ENCODE measurements at places on chromosomes 1 and 21. TPM values are rescaled to one million over a fixed set of nuclear protein-coding genes. Genes with fewer than 3 reads are reported as not detected.

DNA sequence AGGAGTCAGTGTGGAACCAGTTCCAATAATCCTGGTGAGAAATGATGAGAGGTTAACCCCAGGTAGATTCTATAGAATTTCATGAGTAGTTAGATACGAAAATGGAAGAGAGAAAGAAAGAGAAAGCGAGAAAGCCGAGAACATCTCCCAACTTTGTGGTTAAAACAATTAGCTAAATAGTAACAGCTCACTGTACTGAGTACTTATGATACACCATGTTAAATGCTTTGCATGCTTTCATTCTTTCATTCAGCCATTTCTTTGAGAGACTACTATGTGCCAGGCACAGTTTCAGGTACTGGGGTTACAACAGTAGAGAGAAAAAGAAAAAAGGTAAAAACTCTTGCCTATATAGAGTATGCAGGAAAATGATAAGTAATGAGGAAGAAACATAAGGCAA, 109.7 kb upstream of the SYT6 start:
- H3K36me3 ChIP-seq: no peaks in the 10 kb centered on the region
- peaks cover 42% of the 10 kb centered on the region for H3K27me3 ChIP-seq
- H3K4me1 ChIP-seq: no peaks in the 10 kb centered on the region

Gene TAF13
- total RNA-seq: 43.0 TPM

DNA sequence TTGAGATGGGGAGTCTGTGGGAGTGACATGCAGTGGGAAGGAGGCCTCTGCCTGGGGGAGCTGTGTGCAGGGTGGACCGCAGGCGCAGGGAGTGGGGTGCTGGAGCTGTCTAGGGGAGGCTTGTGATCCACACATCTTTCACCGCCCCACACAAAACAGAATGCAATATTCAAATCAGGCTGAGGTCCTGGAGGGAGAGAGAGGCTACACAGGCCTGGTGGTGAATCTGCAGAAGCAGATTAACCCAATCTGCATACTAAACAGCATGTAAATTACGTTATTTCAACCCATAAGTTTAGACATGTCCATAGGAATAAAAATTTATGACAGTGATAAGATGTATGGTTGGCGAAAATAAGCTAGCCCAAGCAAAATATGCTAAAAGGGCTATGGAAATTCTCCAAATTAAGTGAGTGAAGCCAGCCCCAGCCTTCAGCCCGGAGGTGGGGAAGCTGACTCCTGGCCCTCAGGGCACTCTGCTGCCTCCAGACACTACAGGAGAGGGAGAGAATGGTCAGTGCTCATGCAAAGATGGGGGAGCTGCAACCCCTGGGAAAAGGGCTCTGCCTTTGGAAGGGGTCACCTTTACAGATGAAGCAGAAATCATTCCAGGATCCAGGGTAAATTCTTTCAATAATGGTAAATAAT, 156.2 kb upstream of the CTTNBP2NL start:
- H3K27me3 ChIP-seq: no peaks in the 10 kb centered on the region
- no peak overlapping the region for H3K4me3 ChIP-seq
- peaks cover 7% of the 10 kb centered on the region for H3K36me3 ChIP-seq

GRCh38 chr1:184893695-184894094, 80.6 kb downstream of the NIBAN1 start:
- H3K4me1 ChIP-seq: no peaks in the 10 kb centered on the region
- H3K36me3 ChIP-seq: no peaks in the 10 kb centered on the region
- no peak overlapping the region for H3K4me3 ChIP-seq
- H3K27me3 ChIP-seq: no peaks in the 10 kb centered on the region

Gene SPRR2B
- not detected for total RNA-seq

- peaks cover 90% of the 10 kb centered on the region for H3K27me3 ChIP-seq
- H3K4me1 ChIP-seq: peaks cover 36% of the 10 kb centered on the region
- no peak overlapping the region for H3K27ac ChIP-seq
- peak; percentile 74 for DNase-seq
- peak overlapping the region; percentile 65 for H3K4me3 ChIP-seq
- H3K36me3 ChIP-seq: no peaks in the 10 kb centered on the region
These were observed 2.2 kb downstream of the CACNA1E start for GRCh38 chr1:181485287-181486097.

Gene KDF1
- total RNA-seq: 19.8 TPM

GRCh38 chr1:35190784-35191183, 2.2 kb downstream of the SFPQ start:
- peaks cover 61% of the 10 kb centered on the region for H3K36me3 ChIP-seq
- peak overlapping the region; percentile 95 for H3K4me3 ChIP-seq
- H3K4me1 ChIP-seq: peaks cover 56% of the 10 kb centered on the region
- peaks cover 9% of the 10 kb centered on the region for H3K27me3 ChIP-seq
- peak overlapping the region; percentile 96 for H3K27ac ChIP-seq

Gene CYP4A22
- total RNA-seq: not detected

DNA sequence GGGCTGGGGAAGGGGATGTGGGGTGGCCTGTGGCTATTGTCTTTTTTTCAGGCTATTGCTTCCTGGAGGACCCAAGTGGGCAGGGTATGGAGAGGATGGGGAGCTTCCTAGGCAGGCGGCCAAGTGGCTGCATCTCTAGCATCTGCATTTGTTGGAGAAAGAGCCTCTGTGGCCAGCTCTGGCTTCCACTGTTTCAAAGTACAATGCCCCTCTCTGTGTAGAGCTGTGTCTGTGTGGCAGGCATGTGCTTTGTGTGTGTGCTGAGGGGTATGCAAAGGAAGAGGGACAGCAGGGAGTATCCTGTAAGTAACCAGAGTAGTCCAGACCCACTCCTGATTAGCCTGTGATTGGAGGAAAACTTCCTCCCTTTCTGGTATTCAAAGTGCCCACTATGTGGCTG, 40.6 kb downstream of the KCNA2 start:
- H3K36me3 ChIP-seq: no peaks in the 10 kb centered on the region
- peaks cover 10% of the 10 kb centered on the region for H3K4me1 ChIP-seq
- no peak for DNase-seq
- peaks cover 21% of the 10 kb centered on the region for H3K27me3 ChIP-seq

DNA sequence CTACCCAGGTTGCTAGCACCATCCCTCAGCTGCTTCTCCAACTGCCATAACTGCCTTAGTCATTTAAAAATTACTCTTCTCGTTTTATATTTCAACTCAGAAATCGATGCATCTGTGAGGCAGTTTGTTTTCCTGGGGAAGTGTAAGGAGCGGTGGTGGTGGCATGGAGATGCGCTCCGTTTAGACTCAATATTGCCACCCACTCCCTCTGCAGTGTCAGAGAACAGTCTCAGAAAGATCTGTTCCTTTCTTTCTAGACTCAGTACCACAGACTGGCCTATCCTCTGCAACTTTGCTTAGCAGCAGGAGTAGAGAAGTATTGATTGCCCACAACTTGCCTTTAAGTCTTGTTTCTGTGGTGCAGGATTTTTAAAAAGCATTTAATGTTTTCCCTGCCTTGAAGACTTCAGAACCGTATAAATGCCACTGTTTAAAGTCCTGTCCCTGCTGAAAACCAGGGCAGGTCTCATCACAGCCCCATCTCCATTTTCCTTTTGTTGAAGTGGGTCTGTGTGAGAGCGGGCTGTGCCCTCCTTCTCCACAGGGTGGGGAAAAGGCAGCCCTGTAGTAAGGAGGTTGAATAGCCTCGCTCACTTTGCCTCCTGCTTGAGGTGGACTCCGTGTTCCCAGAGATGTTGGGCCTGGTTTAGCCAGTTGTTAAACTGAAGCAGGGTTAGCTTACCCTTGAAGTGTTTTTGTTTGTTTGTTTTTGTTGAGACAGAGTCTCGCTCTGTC, 105.2 kb downstream of the NFIA start:
- DNase-seq: no peak
- H3K36me3 ChIP-seq: no peaks in the 10 kb centered on the region
- H3K27ac ChIP-seq: peak overlapping the region; percentile 34

- H3K27ac ChIP-seq: no peak overlapping the region
- DNase-seq: no peak
- H3K36me3 ChIP-seq: peaks cover 7% of the 10 kb centered on the region
- H3K4me1 ChIP-seq: no peaks in the 10 kb centered on the region
These were observed 7.9 kb upstream of the BACE2 start for GRCh38 chr21:41160036-41160435.

Gene OR2T11
- total RNA-seq: not detected

DNA sequence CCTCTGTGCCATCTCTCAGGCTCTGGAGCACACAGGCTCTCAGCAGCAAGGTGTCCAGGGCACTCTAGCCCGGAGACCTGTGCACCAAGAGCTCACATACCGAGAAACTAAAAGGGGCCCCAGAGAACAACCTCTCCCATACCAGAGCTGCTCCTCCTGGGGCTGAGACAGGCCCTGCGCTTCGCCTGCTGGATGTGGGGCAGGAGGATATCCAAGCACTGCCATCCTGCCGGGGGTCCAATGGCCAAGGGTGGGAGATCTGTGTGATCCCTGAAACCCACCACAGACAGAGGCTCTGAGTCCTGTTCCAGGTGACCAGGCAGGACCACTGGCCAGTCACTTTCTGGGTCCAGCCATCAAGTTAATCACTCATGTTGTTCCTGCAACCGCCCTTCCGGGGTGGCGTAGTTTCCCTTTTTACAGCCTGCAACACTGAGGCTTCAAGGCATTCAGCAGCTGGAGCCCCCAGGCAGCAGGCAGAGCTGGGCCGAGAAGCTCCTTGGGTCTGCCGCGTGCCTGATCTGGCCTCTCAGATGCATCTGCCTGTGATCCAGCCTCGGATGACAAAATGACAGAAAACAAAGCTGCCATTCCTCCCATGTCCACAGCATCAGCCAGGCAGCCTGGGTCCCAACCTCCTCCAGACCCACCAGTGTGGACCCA, 36.7 kb upstream of the ACTRT2 start:
- no peak overlapping the region for H3K4me3 ChIP-seq
- no peaks in the 10 kb centered on the region for H3K27me3 ChIP-seq

DNA sequence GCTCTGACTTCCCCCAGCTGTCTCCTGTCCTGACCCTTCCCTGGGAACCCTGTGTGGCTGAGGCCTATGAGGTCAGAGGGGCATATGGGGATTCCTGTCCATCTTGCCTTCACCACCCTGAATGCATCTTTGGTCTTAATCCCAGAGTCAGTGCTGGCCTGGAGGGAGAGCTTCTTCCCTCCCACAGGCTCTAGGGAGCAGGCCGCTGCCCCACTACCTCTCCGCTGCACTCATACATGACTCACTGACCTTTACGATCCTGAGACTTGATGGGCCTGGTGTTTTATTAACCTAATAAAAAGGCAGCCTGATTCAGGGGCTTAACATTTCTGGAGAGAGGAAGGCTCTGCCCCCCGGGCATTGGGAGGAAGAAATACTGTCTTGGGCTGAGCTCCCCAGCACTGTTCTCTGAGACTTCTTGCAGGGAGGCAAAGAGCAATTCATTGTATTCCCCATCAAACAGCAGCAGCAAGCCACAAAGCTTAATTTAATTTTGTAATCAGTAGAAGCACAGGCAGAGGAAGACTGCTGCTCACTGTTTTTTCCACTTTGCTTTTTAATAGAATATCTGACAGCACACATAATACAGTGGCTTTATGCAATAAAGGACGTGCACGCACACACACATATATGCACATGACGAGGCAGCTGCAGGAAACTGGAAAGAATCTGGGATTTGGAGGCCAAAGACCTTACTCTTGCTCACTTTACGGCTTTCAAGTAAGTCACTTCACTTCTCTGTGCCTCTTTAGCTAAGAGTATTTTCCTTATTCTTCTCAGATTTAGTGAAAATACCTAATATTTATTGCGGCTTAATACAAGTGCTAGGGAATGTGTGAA, 89.2 kb upstream of the GRIK3 start:
- H3K36me3 ChIP-seq: no peaks in the 10 kb centered on the region
- H3K27ac ChIP-seq: no peak overlapping the region
- no peak for DNase-seq
- no peaks in the 10 kb centered on the region for H3K4me1 ChIP-seq

DNA sequence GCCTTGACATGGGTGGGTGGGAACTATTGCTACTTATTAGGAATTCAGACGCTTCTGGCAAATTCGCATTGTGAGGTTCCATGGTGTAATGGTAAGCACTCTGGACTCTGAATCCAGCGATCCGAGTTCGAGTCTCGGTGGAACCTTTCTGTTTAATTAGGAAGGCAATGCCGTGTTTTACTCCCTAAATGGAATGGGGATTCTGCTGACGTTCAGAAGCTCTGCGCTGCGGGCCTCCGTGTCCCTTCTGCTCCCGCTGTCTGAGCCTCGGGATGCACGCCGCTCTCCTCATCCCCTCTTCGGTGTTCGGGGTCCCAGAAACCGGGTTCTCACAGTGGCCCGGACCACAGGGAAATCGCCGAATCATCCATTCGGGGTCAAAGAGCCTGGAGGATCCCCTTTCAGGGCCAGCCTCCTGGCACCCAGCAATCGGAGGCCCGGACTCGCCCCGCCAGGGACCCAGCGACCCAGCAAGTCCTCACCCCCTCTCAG, 280.3 kb downstream of the FAM72C start:
- no peak overlapping the region for H3K4me3 ChIP-seq
- H3K27ac ChIP-seq: no peak overlapping the region
- DNase-seq: no peak
- no peaks in the 10 kb centered on the region for H3K4me1 ChIP-seq

Gene OXCT2
- 1.7 TPM for total RNA-seq

GRCh38 chr1:181149326-181150125, 61.0 kb downstream of the IER5 start:
- no peak overlapping the region for H3K4me3 ChIP-seq
- peak; percentile 26 for DNase-seq
- no peaks in the 10 kb centered on the region for H3K36me3 ChIP-seq

- no peaks in the 10 kb centered on the region for H3K4me1 ChIP-seq
- no peak overlapping the region for H3K4me3 ChIP-seq
- H3K27ac ChIP-seq: no peak overlapping the region
- H3K36me3 ChIP-seq: no peaks in the 10 kb centered on the region
- no peaks in the 10 kb centered on the region for H3K27me3 ChIP-seq
These were observed 113.7 kb downstream of the RUNX1 start for GRCh38 chr21:34935452-34935851.

- H3K36me3 ChIP-seq: no peaks in the 10 kb centered on the region
- no peaks in the 10 kb centered on the region for H3K27me3 ChIP-seq
- H3K4me3 ChIP-seq: no peak overlapping the region
These were observed 40.0 kb downstream of the ABCG1 start for GRCh38 chr21:42258885-42259407.

Gene SHISAL2A
- 0.60 TPM for total RNA-seq

GRCh38 chr21:45855248-45855811, 126.2 kb upstream of the COL6A1 start:
- DNase-seq: no peak
- no peaks in the 10 kb centered on the region for H3K36me3 ChIP-seq
- H3K4me1 ChIP-seq: peaks cover 38% of the 10 kb centered on the region
- H3K4me3 ChIP-seq: no peak overlapping the region
- 0 out of 2 replicates have a peak overlapping the region, but pooled peaks have one; percentile 36 for H3K27ac ChIP-seq

Gene FAM3B
- total RNA-seq: 1.4 TPM

Gene HTR1D
- 7.9 TPM for total RNA-seq
